ENCODE measurements at places on chromosomes 11 and 22.

GRCh38 chr22:50674606-50675552, 2.3 kb downstream of the SHANK3 start:
- no peak for DNase-seq

DNA sequence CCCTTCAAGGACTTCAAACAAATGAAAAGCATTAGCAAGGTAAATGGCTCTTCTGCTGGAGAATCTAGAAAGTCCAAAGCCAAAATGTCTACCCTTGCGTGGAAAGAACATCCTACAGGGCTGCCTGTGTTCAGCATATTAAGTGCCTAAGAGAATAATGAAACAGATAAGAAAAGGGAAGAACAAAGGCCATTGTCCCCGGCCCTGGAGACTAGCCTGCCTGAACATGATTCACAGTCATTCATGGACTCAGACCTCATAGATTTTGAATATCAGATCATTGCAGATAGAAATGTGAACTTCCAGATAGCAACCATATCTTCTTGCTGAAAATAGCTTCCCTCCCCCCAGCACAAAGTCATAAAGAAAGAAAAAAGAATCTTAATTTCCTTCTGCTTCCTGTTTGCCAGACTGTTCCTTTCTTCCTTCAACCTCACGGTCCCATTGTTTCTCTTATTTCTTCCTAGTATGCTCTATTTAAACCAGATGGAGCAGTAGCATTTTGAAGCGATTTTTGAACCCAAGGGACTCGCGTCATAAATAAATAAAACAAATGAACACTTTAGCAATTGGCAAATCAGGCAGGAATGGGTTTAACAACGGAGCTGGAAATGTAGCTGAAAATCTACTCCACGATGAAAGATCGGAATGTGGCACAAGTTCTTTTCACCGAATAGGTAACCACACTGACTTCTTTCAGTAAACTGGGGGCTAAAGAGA, 408.2 kb upstream of the CCDC90B start:
- no peak for DNase-seq

- DNase-seq: no peak
Observed at GRCh38 chr11:126719740-126720139, 280.8 kb downstream of the KIRREL3 start.

DNA sequence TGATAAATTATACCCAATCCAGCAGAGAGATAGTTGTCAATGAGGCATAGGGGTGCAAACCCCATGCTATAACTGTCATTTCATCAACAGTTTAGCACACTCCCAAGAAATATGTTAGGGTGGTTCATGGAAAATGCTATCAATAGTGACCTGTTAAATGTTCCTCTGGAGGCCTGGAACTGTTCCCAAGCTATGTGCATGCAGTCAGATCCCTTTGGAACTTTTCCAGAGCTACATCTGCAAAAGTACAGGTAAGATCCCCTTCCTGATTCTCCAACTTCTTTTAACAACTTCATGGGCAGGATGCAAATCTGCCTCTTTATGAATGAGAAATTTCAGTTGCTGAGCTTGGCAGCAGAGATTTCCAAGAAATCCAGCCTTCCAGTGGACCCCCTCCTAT, 27.2 kb downstream of the ABTB2 start:
- DNase-seq: no peak

DNA sequence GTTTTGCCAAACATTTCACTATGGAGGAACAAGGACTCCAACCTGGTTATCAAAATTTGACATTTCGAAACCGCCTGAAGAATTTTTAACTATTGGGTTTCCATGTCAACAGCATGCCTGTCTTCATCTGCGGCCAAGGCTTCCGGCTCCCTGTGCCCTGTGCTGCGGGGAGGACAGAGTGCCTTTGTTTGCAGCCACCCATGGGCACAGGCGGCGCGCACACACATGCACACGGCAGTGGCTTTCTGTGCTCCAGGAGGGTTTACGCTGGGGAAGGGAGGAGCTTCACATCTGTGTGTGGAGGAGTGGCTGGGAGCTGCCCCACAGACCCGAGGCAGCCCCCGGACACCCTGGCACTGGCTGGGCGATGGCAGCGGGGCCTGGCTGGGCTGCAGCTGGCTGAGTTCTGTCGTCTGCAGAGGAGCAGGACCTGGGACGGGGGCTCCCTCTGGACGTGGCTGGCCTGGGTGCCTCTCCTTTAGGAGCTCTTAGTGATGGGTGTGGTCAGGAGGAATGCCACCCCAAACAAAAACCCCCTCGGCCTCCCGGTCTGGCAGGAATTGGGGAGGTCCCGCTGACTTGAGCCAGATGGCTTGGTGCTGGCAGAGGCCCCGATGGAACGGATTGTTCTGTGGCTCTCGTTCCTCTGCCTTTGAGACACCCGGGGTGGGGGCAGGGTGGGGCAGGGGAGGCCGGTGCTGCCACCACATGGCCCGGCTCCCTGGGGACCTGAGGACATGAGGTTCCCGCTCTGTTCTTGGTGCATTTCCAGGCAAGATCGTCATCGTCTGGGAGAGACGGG, 1290.9 kb downstream of the BRD1 start:
- no peak for DNase-seq

GRCh38 chr11:12862696-12863469, 146.2 kb upstream of the RASSF10 start:
- DNase-seq: no peak

DNA sequence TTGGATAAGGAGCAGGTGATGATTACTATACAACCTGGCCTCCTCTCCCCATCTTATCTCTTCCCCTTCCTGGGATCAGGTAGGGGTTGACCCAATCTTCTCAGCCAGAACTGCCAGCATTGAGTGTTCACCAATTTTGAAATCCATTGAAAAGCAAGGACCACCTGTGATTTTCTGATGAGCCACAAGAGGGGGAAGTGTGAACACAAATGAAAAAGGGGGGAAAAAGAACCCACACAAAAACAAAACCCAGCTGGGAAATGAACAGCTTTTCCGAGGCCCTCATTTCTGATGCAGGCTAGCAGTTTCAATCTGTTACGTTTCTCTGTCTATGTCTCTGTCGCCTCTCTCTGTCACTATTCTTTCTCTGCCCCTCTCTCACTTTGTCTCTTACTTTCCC, 161.9 kb downstream of the INSC start:
- no peak for DNase-seq

DNA sequence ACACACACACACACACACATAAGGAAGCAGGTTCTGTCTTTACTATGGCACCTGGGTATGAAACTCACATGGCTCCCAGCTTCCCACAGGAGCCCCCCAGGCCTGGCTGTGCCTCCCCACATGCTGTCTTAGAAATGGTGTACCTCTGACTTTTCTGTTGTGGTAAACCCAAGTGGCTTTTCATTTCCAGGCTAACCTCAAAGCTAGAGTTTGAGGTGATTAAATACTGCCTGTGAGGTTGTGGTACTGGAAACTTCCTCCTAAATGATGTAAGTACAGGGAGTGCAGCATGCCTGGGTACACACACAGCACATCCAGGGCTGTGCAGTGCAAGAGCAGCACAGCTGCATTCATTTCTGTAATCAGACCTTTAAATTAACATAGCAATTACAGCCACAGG, 34.4 kb downstream of the ME3 start:
- DNase-seq: peak; percentile 81

- DNase-seq: no peak
Observed at GRCh38 chr11:18145025-18145424, 12.7 kb downstream of the MRGPRX3 start.

All from activated CD4-positive, alpha-beta T cell treated with anti-CD3 and anti-CD28 coated beads, Interleukin-10, Interleukin-2, amounts not matched to agents 100 ng/mL and 50 ng/mL, durations not matched to agents 16 hours and 8 hours (primary cell).